ENCODE measurements at places on chromosomes 12 and 14. TPM values are rescaled to one million over a fixed set of nuclear protein-coding genes. Genes with fewer than 3 reads are reported as not detected.

DNA sequence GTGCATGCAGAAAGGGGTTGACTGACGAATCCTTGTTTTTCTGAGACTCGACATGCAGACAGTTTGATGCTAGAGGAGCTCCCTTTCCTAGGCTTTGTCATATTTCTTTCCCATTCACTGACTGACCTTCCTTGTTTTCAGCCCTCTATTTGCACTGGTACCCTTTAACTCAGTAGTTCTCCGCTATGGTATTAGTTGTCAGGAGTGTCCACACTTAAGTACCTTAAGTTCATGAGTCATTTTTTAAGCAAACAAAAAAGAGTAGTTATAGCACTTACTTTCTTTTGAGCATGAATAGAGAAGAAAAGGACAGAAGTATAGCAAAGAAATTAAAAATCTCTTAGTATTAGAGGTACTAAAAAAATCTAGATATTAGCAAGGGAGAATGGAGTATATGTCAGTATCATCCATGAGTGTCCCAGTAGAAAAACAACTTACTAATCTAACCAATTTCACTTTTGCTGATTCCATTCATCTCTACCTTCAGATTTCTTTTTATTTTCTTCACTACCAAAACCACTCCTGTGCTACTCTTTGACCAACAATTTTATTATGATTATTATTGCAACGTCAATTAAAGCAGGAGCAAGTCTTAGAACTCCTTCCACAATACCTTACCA lies 8.3 kb downstream of the ATP2B1 start:
- DNase-seq: no peak

DNA sequence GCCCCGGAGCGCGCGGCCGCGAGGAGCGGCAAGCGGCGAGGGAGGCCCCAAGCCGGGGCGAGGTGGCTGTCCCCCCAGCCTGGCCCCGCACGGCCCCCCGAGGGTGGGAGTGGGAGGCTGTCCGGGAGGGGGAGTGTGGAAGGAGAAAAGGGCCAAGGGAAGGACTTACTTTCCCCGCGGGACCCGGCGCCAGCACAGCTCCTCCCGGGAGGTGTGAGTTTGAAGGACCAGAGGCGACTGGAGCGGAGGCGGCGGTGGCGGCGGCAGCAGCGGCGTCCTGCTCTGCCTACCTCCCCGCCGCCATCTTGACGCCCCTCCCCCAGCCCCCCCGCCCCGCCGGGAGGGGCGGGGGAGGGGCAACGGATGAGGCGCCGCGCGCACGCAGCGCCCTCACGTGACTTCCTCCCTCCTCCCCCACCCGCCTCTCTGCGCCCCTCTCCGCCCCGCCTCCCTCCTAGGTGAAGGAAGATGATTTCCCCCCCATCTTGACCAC lies at the start of gene SBNO1:
TSS of gene SBNO1 (minus strand) at position 316 of the 493 bp plus-strand sequence. CDS start 14,406 bp downstream, outside the sequence.
- DNase-seq: peak; percentile 74

OR6C65 gene
- not detected for polyA plus RNA-seq

DNA sequence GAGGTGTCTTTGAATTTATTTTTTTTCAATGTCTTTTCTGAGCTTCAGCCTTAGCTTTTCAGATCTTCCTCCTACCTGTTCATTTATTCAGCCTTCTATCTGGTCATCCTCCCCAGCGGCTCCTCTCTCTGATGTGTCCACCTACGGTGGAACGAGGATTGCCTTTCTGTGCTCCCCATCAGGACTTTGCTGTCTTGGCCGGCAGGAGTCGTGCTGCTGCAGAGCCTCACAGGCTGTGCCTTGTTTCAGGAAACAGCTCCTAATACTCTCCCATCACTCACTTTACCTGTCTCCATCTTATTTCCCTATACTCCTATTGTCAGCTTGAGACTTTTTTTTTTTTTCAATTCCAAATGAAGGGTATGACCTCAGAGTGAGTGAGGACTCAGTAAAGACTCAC lies 76.9 kb downstream of the KICS2 start:
- no peak for DNase-seq

DNA sequence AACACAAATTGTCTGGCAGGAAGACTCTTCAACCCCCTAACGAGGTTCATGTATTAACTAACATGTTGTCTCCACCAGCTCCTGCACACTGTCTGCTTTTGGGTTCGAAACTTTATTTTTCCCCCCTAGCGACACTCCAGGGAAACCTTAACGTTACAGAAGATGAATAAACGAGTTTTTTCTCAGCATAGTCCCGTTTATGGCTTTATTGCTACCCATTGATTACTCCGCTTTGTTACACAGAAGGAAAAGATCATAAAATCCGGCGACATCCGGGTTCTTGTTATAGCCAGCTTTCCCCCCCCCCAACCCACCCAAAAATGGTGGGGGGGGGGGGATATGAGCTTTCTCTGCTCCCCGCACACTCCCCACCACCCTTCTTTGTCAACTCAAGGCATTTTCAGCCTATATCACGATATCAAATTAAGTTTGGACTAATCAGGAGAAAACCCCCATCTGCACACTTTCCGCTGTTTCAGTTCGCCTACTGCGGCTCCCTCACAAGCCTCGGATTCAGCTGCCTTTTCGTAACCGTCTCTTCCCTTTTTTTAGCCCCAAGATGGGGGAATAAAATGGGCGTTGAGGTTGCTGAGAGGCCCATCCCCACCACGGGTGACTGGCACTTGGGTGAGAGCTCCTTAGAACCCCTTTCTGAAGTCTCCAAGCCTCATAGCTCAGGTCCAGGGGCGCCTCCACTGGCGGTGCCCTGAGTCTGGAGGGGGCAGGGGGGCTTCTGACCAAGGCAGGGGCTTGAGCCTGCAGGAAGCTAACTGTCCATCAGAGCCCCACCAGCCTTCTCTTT lies 1.4 kb upstream of the HOXC6 start:
- no peak for DNase-seq

DNA sequence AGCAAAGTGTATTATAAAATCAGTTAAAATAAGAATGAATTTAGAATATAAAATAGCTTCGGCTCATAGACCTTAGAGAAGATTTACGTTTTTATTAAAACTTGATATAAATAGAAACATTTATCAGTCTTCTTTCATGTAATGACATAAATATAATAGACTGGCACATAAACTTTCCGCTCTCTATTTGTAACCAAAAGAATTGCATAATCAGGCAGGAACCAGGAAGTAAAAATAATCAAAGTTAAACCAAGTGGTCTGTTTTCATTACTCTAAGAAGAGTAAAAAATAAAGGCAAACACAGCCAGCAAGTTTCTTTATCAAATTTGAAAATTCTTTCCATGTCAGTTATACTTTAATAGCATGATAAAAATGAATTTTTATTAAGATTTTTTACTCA lies 46.3 kb upstream of the ATP2A2 start:
- no peak for DNase-seq

DNA sequence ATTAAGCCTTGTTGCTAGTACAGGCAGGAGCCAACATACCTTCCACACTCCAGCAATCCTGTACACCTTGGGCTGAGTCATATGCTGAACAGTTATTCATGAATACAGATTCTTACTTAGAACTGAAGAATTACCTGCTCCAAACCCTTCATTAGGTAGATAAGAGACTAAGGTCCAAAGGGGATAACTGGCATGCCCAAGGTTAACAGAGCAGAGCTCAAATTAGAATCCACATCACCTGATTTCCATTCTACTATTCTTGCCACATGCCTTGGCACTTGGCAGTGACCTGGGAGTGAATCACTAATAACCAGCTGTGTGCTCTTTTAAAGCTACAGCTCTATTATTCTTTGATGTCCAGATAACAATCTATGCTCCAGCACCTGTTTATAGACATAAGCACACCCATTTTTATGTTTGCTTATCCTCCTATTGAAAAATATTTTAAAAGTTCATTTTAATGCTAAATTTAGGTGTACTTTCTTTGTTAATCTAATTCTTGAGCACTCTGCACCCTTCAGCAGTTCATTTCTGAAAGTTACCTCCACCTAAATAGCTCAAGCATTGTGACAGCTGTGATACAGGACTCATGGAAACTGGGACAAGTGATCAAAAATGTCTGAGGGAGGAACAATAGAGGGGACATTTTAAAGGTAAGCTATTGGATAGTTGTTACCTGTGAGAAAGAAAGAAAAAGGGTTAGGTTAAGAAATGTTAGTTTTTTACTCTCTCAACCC lies 19.4 kb downstream of the LPCAT3 start:
- no peak for DNase-seq

- DNase-seq: no peak
These were observed 492.2 kb downstream of the APAF1 start for GRCh38 chr12:99137124-99137855.

DNA sequence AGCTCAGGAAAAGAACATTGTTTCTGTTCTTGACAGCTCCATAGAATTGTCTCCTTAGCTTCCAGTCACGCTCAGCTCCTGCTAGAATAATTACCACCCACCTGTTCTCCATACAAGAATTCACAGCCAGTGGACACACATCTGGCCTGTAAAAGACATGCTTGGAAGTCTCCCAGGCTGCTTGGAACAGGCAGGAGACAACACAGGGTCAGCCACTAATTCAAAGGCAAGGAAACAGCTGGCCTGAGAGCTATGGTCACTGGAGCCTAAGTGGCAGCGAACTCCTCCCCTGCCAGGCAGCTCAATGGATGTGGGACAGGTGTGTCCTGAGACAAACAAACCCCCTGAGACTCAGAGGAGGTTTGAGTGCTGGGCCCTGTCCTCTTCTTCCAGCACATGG lies 22.9 kb upstream of the LTBP2 start:
- no peak for DNase-seq

TMTC1 gene
- polyA plus RNA-seq: 66.8 TPM

HHIPL1 gene
- 1.1 TPM for polyA plus RNA-seq

GRCh38 chr14:92956961-92957360 lies 34.0 kb downstream of the CHGA start:
- no peak for DNase-seq

DNA sequence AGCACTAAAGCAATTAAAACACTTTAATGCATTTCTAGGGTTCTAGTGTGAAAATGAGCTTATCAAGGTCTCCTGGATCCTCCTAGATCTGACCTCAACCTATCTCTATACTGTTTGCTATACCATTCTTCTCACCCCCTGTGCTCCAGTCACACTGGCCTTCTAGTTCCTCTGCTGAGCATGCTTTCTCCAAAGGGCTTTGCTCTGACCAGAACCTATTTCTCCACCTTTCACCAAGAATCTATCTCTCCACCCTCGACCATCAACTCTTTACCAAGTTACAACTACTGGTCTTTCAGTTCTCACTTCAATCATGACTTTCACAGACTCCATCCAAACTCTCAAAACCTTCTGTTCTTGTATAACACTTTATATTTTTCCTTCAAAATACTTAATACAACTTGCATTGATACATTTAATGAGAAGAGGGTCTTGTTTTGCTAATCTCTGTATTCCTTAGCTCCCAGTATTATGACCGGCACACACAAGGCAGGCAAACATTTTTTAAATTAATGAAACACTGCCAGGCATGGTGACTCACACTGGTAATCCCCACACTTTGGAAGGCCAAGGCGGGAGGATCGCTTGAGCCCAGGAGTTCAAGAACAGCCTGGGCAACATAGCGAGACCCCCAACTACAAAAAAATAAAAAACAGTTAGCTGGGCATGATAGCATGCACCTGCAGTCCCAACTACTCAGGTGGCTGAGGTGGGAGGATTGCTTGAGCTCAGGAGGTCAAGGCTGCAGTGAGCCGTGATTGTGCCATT lies 22.8 kb downstream of the PPP1R12A start:
- no peak for DNase-seq

- DNase-seq: no peak
These were observed at the start of gene ARHGEF25 for GRCh38 chr12:57611108-57611826. ARHGEF25 (plus strand) TSS chr12:57611435; CDS start chr12:57611895, 460 bp downstream.

KRT5 gene
- polyA plus RNA-seq: 0.31 TPM

DNA sequence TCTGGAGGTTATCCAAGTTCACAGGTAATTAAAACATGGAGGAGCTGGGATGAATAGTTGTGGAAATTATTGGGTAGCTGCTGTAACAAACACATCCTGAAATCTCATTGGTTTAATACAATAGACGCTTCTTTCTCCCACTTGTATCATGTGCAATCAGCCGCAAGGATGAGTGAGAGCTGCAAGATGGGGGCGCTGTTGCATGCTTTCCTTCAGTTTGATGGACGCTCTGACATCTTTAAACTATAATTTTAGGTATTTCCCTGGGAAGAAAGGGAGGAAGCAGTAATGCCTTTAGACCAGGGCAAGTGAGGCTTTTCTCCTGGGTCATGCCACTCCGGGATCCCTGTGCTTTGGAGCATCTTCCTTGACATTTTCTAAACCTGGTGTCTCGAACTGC lies 178.7 kb downstream of the PAWR start:
- no peak for DNase-seq

DNA sequence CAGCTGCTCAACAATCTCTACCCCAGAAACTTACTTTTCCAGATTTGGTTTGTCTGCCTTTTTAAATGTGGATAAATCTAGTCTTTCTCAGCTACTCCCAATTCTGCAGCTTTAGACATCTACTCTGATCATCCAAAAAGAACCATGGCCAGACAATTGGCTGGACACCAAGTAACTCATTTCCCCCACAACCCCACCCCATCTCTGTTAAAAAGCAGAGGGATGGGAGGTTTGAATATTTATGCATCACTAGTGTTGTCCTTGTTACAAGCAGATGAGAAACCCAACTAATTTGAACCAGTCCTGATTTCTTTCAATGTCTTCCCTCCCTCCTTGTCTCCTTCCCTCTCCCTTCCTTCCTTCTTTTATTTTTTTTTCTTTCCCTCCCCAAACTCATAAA lies 391.9 kb downstream of the GALC start:
- no peak for DNase-seq

GRCh38 chr12:115096588-115097397 lies 412.8 kb upstream of the TBX3 start:
- peak; percentile 24 for DNase-seq

DNA sequence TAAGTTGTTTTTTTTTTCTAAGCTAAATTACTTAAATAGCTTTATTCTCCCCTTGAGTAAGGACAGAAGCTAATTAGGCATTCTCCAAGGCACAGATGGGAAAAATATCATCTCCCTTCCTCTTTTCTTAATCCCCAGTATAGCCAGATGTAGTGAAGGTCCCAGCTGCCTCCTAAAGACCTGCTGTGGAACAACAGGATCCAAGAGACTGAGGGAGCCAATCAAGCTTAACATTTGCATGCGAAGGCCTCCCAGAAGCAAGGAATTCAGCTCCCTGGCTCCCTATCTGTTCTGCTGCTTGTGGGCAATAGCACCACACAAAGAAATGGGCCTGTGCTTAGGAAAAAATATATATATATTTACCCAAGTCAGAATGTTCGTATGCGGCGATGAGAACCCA lies 255.2 kb downstream of the SYT1 start:
- no peak for DNase-seq

DAZAP2 gene
- polyA plus RNA-seq: 285 TPM

- no peak for DNase-seq
These were observed 5.8 kb upstream of the LRP10 start for GRCh38 chr14:22865424-22866405.

DNA sequence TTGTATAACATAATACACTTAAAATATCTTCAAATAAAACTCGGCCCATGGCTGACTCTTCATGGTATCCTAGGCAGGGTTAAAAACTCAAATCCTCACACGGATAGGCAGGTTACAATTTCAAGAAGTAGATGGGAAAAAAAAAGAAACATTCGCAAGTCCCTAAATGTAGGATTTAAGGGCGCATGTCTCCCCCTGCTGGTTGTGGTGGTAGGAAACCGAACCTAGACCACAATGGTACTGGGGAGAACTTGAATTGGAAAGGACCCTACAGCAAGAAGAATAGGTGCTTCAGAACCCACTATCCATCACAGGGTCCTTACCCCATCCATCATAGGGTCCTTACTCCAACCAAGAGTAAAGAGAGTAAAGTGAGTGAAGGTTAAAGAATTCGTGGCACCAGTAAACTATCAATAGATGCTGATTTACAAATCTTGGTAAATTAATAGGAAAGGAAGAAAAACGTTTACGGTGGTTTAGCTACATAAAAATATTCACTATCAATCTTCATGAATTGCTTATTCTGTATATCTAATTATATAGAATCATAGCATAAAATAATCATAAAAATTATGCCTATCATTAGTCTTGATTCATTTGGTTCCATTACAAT lies 3.3 kb upstream of the CIPC start:
- peak; percentile 57 for DNase-seq

Measured in AG04450 (cell line).